Spinal cord (tissue), 10 donors: ENCODE measurements at places on chromosomes 16 and 17.

DNA sequence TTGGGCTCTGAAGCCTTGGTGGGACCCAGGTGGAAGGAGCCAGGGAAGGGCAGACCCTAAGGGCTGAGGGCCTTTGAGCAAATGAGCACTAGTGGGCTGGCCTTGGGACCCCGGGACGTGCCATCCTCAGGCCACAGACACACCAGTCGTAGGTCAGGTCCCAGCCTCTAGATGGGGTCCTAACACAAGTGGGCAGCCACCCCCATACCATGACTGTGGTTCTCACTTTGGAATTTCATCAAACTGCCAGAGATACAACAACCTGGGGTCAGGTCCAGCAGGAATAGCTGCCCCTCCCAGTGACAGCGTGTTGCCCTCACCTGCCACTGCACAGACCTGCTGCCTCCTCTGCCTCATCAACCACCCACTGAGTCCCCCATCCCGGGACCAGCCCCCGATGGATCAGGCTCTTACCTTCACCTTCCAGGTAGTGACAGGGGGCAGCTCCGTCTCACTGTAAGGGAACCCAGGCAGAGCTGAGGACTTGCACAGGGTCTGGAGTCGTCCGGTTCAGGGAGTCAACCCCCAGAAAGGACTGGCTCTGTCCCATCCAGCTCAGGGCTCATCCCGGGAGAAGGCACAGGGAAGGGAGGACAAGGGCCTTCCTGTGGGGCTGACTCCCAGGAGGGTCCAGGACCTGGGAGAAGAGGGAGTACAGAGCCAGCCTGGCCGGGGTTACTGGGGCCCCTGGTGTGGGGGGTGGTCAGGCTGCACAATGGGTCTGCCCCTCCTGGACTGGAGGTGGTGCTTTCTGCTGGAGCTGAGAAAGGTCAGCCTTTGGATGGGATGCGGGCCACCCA lies 40.0 kb downstream of the LGALS9 start:
- no peak for DNase-seq

DNA sequence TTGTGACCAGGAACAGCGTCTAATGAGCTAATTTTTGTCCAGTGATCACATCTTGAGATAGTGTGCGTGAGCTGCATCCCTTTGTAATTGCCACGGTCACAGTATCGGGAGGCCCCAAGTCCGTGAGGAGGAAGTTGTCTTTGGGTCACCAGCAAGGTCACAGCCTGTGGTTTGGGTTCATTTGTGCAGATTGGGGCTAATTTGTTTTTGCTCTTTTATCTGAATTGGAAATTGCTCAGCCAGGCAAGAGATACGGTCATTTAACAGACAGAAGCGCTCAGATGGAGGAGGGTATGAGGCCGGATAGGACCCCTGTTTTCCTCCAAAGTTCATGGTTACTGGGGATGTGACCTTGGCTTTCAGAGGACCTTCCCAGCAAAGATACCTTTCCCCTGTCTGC lies 174.1 kb downstream of the SNX29 start:
- DNase-seq, result no peak

DNA sequence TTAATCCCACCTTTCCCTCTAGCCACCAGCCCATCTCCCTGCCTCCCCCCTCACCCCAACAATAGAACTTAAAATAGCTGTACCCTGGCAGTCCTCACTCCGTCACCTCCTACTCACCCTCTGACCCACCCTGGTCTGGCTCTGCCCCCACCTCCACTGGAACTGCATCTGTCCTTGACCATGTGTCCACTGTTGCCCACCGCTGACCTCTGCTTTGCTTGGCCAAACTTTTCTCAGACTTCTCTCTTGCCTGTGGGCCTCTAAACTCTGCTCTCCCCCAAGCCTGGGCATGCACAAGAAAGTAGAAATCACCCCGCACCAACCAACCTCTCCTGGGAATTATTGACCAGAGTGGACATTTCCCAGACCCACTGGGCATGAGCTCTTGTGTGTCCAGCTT lies 169.8 kb downstream of the WSCD1 start:
- DNase-seq, result no peak

- DNase-seq, result no peak
Measured at GRCh38 chr17:32451879-32452278, 7.6 kb downstream of the PSMD11 start.

- DNase-seq, result no peak
Measured at GRCh38 chr17:77304051-77304745, 163.4 kb downstream of the SEC14L1 start.

GRCh38 chr17:14557480-14557879 lies 256.6 kb downstream of the HS3ST3B1 start:
- DNase-seq, result no peak

- no peak for DNase-seq
Measured at GRCh38 chr16:9256196-9256595, 164.8 kb downstream of the HAPSTR1 start.

- DNase-seq, result no peak
Measured at GRCh38 chr17:70447588-70447987, 278.3 kb downstream of the KCNJ2 start.

DNA sequence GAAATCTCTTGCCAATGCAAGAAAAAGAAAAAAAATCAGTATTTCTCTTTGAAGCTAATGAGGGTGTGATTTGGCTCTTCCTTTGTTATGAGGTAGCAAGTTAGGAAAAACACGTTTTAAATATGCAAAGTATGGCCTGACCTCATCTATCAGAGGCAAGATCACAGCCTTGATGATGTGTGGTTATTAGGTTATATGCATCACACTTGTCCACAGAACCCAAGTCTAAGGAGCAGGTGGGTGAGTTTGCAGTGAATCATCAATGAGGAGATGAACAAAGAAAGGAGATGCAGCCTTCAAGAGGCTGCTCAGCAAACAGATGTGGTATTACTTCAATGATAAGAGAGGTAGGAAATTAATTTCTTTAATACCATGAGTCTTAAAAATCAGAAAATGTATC lies 594.8 kb upstream of the CDH5 start:
- DNase-seq, result no peak

- no peak for DNase-seq
Measured at GRCh38 chr17:16232391-16232790, 15.4 kb downstream of the PIGL start.

DNA sequence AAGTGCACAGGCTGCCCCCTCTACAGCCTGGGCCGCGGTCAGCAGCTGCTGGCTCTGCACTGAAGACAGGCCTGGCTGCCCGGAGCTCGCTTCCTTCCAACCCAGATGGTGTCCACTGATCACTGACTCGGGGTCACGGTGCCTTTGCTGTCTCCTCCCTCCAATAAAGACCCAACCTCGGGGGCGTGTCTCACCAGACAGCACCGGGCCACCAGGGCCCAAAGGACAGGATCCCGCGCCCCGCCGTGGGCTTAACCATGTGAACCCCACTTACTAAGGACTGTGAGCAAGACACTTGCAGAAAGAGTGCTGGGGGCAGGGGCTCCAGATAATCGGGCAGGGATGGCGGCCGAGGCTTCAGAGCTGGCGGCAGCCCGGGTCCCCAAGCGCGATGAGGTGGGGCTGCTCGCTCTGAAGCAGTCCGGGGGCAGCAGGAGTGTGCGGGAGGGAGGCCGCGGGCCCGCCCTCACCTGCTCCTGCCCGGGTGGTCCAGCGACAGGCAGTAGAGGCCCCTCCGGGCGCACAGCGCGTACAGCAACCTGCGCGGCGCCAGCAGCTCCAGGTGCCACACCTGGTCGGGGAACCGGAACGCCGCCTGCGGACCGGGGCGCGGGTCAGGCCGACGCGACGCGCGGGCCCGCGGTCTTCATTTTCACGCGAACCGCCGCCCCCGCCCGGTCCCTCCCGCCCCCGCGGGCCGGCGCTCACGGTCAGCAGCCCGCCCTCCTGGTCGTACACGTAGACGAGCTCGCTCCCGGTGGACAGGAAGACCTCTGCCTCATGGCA lies 502 bp downstream of the FAAP100 start:
- DNase-seq, result no peak

DNA sequence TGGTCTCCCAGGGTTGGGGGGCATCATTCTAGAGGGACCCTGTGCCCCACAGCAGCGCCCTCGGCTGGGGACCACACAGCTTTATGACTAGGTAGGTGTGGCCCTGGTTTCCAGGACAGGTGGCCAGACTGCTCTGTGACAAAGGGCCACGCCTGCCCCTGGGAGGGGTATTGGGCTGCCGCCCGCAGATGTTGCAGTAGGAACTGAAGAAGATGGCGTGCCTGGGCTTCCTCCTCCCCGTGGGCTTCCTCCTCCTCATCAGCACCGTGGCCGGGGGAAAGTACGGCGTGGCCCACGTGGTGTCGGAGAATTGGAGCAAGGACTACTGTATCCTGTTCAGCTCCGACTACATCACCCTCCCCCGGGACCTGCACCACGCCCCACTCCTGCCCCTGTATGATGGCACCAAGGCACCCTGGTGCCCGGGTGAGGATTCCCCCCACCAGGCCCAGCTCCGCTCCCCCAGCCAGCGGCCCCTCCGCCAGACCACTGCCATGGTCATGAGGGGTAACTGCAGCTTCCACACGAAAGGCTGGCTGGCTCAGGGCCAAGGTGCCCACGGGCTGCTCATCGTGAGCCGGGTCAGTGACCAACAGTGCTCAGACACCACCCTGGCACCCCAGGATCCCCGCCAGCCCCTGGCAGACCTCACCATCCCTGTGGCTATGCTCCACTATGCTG lies at the start of gene SPPL2C:
TSS of gene SPPL2C (plus strand) at position 187 of the 681 bp plus-strand sequence. CDS start at position 213, 26 bp downstream.
- no peak for DNase-seq

DNA sequence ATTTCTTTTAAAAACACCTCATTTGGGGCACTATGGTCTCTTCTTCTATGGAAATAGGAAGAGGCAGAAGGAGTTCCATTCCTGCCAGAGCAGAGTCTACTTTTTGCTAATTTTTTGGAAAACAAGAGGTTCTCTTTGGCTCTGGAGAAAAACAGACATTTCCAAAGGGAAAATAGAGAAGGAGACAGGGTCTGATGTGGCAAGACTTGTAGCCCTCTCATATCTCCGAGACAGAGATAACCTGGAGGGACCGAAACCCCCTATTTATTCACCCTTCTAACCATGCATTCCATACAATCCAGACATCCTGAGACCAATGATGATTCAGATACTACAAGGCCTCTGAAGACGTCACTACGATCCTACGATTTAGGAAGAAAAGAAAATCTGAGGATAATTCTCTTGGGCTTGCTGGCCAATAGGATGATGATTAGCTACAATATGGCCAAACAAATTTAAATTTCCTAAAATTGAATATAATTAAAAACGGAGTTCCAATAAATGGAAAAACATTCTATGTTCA lies 70.2 kb downstream of the HIC1 start:
- no peak for DNase-seq

GRCh38 chr16:47905771-47906170 lies 250.0 kb downstream of the ABCC12 start:
- DNase-seq, result no peak

DNA sequence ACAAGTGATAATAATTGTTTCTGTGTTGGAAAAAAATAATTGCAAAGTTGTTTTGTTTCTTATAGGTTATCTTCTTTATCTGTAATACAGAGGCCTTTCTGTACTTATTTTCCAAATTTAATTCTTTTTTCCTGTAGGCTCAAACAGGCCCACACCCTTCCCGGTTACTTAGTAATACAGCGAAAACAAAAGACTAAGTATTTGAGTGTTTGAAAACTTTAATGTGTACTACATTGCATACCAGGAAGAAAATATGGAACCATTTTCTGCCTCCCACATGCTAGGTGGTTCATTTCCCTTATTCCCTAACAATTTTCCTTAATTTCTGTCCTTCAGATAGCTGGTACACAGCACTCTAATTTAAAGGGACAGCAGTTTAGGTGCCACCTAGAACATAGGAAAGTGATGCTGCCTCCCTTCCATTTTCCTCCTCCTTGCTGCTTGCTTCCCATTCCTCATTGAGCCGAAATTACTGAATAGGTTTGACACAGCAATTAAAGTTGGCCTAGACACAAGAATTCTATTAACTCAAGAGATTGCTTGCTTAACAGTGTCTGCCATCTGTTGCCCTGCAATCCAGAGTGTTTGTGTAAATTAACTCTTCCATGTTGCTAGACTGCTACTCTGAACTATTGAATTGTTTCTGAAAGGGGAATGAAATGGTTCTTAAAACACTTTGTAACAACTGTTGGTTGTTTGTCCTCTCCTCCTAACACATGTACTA lies 24.2 kb downstream of the CYB5B start:
- no peak for DNase-seq

- no peak for DNase-seq
Measured at GRCh38 chr17:44398692-44399691, 9.5 kb upstream of the ITGA2B start.

GRCh38 chr16:85638695-85639409 lies 25.7 kb downstream of the GSE1 start:
- DNase-seq, result no peak

- no peak for DNase-seq
Measured at GRCh38 chr17:77382356-77382911, 241.7 kb downstream of the SEC14L1 start.

- DNase-seq, result no peak
Measured at GRCh38 chr17:62671553-62671952, 44.1 kb downstream of the MRC2 start.

GRCh38 chr16:3472878-3473595 lies 22.3 kb downstream of the C16orf90 start:
- DNase-seq, result no peak

- DNase-seq, result peak; percentile 50
Measured at GRCh38 chr17:77657839-77658238, 300.7 kb upstream of the TNRC6C start.

GRCh38 chr16:85473909-85474620 lies 139.1 kb upstream of the GSE1 start:
- no peak for DNase-seq

DNA sequence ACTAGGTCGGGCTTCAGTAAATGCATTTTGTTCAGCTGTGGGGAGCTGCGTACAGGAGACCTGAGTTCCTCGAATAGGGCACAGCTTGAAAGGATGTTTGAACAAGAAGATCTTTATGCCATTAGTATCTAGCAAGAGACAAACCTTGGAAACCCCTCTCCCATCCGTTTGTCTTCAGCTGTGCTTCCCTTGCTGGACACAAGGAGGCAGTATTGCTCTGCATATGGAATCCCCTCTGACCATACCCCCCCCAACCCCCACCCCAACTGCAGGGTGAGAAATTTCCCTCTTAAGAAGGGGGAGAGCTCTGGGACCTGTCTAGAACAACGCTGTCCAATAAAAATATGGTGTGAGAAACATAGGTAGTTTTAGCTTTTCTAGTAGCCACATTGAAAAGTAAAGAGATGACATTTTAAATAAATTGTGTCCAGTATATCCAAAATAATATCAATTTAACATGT lies 1.6 kb downstream of the MRM1 start:
- DNase-seq, result peak; percentile 50

GRCh38 chr17:64255764-64256163 lies 7.3 kb downstream of the TEX2 start:
- no peak for DNase-seq

DNA sequence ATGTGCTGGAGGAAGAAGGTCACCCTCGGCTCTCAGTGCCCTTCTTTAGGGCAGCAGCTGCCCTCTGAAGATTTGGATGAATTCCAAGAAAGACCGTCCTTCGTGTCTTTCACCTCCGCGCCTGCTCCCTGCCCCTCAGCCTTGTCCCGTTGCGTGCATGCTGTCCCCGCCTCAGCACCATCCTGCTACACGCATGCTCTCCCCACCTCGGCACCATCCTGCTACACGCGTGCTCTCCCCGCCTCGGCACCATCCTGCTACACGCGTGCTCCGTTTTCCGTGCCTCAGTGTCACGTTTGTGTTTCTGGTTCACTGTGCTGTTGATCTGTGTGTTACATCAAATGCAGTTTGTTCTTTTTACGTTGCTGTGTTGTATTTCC lies 13.5 kb downstream of the ACSF3 start:
- no peak for DNase-seq

GRCh38 chr17:37479025-37479424 lies 10.7 kb upstream of the DUSP14 start:
- DNase-seq, result no peak
